ENCODE measurements at places on chromosomes 12 and 14.

- no peak for DNase-seq
These were observed 78.2 kb upstream of the PTGDR start for GRCh38 chr14:52189325-52189724.

- no peak for DNase-seq
These were observed 77.7 kb downstream of the PPP2R5C start for GRCh38 chr14:101839236-101839635.

GRCh38 chr14:50947446-50947845 lies 3.2 kb upstream of the PYGL start:
- no peak for DNase-seq

DNA sequence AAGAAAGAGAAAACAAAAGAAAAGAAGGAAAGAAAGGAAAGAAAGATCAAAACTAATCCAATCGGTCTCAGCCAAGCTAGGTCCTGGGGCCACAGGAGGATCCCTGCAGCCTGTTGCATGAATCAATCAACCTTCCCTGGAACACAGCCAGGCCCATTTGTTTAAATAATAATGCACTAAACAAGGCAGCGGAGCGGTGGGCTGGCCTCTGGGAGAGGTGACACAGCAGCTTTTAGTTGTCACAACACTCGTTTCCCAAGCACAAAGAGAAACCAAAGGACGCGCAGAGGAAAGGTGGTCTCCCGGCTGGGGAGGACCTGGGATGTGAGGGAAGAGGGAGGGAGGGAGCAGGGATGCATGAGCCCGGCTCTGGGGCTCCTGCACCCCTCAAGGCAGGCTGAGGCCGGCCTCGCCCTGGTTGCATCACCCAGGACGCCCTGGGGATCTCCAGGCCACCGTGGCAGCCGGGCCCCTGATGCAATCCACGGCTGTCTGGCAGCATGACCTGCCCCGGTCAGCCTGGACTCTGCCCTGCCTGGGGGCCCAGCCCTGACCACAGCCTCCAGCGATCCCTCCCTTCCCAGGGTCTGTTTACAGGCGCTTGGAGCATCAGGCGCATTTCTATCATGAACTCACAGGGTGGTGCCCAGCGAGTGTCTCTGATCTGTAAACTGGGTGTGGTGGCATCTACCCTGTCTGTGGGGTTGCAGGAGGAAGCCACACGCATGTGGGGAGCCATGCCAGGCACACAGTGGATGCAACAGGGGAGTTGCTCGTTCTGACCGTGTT lies 32.5 kb downstream of the MMP17 start:
- no peak for DNase-seq

GRCh38 chr12:104544836-104545235 lies 88.1 kb downstream of the CHST11 start:
- DNase-seq, result no peak

GRCh38 chr12:121794534-121795033 lies 1.1 kb upstream of the RHOF start:
- DNase-seq, result no peak

GRCh38 chr12:89429528-89429927 lies 77.2 kb upstream of the DUSP6 start:
- no peak for DNase-seq

DNA sequence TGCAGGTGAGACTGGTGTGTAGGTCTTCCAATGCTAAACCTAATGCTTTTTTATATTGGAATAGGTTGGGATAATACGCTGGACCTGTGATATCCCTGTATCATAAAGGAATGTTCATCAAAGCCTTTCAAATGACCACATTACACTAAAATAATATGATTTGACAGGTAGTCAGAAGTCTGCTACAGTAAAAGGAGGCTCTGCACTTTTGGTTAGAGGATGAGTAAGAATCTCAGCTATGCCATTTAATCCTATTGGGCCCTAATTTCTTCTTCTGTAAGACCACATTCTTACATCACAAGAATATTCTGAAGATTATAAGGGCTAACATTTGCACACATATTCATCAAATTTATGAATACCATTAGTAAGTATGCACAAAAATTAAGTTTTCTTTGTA lies 250.5 kb upstream of the FLRT2 start:
- no peak for DNase-seq

DNA sequence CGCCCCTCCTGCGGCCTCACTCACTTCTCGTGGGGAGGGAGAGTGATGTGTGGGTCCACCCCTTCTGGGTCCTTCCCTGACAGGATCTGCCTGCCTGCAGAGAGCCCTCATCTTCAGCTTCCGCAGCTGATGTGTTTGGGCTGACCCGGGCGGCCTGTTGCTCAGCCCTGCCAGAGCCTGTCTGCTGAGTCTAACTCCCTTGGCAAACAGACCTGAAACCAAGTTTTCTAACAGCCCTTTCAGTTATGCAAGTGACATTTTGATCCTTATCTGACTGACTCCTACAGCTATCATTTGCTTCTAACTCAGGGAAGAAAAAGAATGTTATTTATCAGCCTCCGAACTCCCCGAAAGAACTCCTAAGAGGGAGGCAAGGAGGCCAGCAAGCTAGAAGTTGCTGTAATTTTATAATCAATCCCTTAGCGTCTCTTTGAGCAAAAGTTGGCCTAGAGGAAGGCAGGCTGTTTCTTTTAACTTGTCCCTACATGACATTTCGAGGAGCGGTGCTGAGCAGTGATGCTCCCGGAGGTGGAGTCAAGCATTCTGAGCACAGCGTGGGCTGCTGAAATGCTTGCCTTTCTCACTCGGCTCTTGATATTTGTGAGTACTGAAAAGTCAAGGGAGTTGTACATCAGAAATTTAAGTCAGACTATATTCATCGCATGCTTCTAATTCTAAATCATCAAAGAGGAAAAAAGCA lies 31.5 kb upstream of the CACNA2D4 start:
- DNase-seq, result no peak

GRCh38 chr14:101070540-101071492 lies 167.3 kb upstream of the RTL1 start:
- no peak for DNase-seq

DNA sequence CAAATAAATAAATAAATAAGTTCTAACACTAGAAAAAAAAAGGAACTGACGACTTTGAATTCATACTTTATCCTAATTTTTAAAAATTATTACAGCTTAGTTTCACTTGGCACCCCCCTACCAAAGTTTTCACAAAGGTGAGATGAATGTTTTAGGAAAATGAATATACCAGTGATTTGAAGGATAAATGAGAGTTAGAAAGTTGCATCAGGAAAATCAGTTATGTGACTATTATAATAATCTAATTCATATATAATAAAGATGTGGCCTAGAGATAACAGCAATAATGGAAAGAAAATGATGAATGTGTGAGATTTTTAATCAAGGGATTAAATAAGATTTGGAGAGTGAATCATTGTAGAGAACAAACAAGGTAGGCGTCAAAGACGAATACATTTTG lies 103.0 kb upstream of the RAP1B start:
- DNase-seq, result no peak

GRCh38 chr12:92581604-92582003 lies 121.2 kb upstream of the PLEKHG7 start:
- no peak for DNase-seq

DNA sequence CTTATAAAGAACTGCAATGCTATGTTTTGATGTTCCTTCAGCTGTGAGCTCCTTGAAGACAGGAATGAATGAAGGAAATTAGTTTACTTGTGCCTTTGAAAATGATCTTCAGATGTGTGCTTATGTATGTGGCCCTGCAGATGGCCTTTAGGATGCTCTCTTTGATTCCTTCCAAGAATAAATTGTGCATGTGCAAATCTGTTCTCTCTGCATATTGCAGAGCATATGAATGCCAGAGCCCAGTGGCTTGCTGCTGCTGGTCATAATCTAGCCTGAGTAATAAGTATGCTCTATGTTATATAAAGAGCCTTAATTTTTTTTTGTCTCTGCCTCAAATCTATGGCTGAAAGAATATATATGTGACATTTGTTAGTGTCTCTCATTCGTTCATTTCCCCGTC lies 341.9 kb upstream of the NOVA1 start:
- no peak for DNase-seq

DNA sequence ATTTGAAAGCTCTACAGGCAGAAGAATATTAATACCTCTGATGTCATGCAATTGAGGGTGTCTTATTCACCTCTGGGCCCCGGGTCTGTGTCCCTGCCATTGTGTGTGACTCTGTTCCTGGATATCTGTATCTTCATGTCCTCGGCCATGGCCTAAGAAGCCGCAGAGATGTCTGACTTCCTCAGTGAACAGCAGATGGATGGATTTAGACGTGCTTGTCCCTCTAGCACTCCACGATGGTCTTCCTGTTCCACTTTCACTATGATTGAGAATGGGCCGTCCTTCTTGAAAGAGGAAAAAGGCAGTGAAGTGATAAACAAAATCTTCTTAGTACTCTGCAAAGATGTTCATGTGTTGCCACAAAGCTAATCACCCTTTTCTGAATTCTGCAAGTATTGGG lies 217.4 kb downstream of the SLC41A2 start:
- DNase-seq, result no peak

All from T-cell (primary cell).